Mammary epithelial cell (primary cell): ENCODE measurements at places on chromosomes 11 and 22.

- no peak for DNase-seq
These were observed 929.0 kb upstream of the FAT3 start for GRCh38 chr11:91295591-91295990.

- DNase-seq, result no peak
These were observed 43.5 kb upstream of the KCNJ11 start for GRCh38 chr11:17432002-17432401.

GRCh38 chr11:114208377-114208776, 87.8 kb upstream of the NNMT start:
- no peak for DNase-seq

DNA sequence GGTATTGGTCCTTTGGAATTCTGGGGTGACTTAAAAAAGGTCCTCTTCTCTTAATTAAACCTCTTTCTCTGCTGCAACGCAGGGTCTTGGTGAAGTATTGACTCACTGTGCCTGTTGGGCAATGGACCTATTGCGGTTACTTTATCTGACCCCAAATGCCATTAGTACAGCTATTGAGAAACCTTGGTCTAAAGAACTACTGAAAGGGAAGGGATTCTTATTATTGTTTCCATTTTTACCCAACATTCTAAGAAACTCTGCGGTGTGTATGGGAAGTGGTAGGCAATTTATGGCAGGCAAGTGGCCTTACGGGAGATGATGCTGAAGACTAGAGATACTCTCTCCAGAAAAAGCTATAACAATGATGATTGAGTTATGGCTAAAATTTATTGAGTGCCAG, 12.5 kb downstream of the SLC6A5 start:
- DNase-seq, result no peak

GRCh38 chr11:118282606-118283005, 18.5 kb upstream of the MPZL2 start:
- no peak for DNase-seq

DNA sequence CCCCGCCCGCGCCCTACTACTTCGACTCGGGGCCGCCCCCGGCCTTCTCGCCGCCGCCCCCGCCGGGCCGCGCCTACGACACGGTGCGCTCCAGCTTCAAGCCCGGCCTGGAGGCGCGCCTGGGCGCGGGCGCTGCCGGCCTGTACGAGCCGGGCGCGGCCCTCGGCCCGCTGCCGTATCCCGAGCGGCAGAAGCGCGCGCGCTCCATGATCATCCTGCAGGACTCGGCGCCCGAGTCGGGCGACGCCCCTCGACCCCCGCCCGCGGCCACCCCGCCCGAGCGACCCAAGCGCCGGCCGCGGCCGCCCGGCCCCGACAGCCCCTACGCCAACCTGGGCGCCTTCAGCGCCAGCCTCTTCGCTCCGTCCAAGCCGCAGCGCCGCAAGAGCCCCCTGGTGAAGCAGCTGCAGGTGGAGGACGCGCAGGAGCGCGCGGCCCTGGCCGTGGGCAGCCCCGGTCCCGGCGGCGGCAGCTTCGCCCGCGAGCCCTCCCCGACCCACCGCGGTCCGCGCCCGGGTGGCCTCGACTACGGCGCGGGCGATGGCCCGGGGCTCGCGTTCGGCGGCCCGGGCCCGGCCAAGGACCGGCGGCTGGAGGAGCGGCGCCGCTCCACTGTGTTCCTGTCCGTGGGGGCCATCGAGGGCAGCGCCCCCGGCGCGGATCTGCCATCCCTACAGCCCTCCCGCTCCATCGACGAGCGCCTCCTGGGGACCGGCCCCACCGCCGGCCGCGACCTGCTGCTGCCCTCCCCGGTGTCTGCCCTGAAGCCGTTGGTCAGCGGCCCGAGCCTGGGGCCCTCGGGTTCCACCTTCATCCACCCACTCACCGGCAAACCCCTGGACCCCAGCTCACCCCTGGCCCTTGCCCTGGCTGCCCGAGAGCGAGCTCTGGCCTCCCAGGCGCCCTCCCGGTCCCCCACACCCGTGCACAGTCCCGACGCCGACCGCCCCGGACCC, 17.4 kb upstream of the ACR start:
- DNase-seq, result no peak

DNA sequence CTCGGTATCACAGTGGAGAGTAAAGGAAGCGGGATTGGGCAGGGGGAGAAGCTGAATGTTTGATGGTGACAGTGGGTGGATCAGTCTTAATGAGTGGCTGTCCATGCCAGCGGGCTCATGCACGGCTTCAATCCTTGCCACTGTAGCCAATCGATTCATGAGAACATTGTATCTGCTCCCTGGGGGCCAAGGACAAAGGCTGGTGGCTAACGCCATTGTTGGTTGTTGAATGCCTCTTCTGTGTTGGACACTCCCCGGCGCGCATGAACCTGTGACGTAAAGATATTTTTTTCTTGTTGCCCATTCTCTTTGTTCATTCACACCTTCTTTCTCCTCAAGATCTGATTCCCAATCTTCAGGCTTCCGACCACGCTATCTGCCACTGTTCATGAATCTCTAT, 20.9 kb upstream of the ATXN10 start:
- no peak for DNase-seq

GRCh38 chr11:68411501-68411991, 49.0 kb upstream of the PPP6R3 start:
- no peak for DNase-seq

- DNase-seq, result no peak
These were observed 75.7 kb downstream of the GRAMD1B start for GRCh38 chr11:123505546-123506299.

- no peak for DNase-seq
These were observed 15.7 kb upstream of the NXPE4 start for GRCh38 chr11:114610984-114611944.

DNA sequence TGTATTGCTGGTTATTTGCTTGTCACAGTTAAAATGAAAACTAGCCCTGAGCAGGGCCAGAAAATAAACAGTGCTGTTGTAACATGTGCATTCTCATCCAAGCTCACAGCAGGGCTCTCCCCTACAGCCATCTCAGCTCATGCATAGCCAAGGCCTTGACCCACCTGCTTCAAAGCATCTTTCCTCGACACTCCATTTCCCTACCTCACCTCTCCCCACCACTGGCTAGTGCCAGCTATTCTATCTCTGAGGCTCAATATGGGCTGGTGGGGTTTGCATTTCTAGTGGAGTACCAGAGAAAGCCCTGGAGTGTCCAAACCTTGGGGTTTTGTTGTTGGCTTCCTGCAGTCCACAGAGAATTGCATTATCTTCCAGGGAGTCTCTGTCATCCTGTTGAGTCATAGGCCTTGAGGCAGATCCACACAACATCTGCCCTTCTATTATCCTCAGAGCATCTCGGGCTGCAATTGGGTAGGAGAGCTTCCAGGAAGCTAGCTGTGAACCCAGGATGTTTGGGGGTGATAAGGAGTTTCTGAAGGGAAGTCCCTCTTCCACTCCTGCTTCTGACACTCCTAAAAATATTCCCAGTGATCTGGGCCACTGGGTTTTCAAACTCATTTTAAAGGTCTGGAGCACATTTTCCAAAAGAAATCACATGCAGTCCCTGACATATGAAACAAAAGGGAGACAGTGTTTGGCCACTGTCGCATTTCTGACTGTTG, 36.1 kb upstream of the AMOTL1 start:
- DNase-seq, result peak; percentile 89

GRCh38 chr11:30487200-30487898, 98.8 kb downstream of the MPPED2 start:
- DNase-seq, result no peak

GRCh38 chr11:79485694-79486093, 44.9 kb upstream of the TENM4 start:
- no peak for DNase-seq

DNA sequence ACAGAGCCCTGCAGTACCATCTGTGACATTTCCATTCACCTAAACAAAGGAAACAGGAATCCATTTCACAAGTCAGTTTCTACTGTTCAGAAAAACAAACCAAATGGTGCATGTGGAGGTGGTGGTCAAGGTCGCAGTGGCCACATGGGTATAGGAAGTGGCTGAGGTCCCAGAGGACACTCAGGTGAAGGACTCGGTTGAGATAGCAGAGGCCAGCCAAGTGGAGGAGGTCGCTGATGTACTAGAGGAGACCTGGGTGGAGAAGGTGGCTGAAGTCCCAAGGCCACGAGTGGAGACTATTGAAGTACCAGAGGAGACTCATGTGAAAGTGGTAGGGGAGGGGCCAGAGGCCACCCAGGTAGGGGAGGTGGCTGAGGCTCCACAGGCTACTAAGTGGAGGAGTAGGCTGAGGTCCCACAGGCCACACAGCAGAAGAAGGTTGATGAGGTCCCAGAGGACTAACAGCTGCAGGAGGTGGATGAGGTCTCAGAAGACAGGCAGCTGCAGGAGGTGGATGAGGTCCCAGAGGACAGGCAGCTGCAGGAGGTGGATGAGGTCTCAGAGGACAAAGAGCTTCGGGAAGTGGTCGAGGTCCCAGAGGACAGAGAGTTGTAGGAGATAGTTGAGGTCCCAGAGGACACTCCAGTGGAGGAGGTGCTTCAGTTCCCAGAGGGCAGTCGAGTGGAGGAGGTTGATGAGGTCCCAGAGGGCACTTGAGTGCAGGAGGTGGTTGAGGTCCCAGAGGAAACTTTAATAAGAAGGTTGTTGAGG, 40.2 kb downstream of the ZNF195 start:
- no peak for DNase-seq

- DNase-seq, result no peak
These were observed 34.8 kb upstream of the FZD4 start for GRCh38 chr11:86990031-86990430.

DNA sequence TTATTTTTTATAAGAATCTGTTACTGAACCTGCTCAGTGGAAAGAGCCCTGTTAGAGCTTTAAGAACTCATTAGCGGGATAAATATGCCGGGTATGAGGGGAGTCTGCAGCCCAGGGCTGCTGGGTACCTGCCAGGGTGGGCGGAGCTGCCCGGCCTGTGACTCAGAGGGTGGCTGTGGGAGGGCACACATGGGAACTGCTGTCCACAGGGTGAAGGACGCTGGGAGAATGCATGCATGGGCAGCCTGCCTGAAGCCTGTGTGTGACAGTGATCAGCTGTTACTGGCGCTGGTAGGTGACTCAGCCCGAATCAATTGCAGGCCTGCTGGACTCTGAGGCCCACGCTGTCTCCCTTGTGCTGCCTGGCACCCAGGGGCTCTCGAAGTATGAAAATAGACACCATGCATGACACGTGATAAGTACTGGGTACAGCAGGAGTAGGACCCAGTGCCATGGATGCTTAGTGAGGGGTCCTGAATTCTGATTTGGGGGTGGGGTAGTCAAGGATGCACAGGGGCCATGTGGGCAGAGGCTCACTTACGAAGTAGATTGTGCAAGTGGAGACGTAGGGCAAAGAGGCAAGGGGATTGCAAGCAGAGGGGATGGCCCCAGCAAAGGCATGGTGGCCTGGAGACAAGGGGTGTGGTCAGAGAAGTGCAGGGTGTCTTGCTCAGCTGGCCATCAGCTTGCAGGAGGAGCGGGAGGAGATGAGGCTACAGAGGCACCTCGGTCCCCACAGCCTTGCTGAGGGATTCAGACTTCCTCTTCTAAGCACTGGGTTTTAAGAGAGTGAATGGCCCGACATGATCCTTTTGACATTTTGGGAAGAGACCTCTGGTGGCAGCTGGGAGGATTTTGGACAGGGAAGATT, 36.5 kb downstream of the GRIK4 start:
- DNase-seq, result peak; percentile 84

DNA sequence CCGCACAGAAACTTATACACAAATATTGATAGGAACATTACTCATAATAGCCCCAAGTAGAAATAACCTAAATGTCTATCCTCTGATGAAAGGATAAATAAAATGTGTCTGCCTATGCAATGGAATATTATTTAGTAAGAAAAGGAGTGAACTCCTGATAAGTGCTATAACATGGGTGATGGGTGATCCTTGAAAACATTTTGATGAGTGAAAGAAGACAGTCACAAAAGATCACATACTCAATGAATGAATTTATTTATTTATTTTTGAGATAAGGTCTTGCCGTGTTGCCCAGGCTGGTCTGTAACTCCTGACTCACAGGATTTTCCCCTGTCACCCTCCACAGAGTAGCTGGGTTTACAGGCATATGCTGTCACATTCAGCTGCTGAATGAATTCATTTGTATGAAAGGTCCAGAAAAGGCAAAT, 17.3 kb downstream of the RNF121 start:
- DNase-seq, result peak; percentile 82

GRCh38 chr22:29707010-29707409, 12.8 kb upstream of the CABP7 start:
- DNase-seq, result no peak

- DNase-seq, result peak; percentile 58
These were observed 13.8 kb downstream of the PLXNB2 start for GRCh38 chr22:50293441-50294318.

- peak; percentile 85 for DNase-seq
These were observed 32.9 kb upstream of the SMIM38 start for GRCh38 chr11:69122630-69123431.
